ENCODE measurements at places on chromosomes 12 and 14. TPM values are rescaled to one million over a fixed set of nuclear protein-coding genes. Genes with fewer than 3 reads are reported as not detected.
A peak's percentile ranks its signal among the peaks of the same experiment; 100 is the strongest.

Gene RPS6KA5
- 6.0 TPM for total RNA-seq

DNA sequence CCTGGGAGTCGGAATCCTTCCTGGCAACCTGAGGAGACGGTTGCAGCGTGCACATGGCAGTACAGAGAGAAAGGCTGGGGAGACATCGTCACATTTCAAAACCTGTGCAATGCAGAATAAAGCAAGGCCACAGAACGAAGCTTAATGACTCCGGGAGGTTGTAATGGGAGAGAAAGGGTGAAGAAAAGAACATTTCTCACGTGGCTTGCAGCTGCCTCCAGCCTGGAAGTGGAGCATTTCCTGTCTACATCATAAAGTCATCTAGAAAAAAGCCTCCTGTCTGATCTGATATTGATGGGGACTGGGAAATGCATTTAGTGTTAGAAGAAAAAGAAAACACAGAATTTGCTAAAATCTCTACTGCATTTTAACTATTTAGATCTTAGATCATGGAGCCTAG lies 209.3 kb downstream of the TMEM132C start:
- H3K27me3 ChIP-seq: no peaks in the 10 kb centered on the region
- H3K27ac ChIP-seq: no peak overlapping the region
- no peaks in the 10 kb centered on the region for H3K4me1 ChIP-seq
- no peaks in the 10 kb centered on the region for H3K36me3 ChIP-seq
- H3K4me3 ChIP-seq: no peak overlapping the region

Gene NXPH4
- 10.6 TPM for total RNA-seq

DNA sequence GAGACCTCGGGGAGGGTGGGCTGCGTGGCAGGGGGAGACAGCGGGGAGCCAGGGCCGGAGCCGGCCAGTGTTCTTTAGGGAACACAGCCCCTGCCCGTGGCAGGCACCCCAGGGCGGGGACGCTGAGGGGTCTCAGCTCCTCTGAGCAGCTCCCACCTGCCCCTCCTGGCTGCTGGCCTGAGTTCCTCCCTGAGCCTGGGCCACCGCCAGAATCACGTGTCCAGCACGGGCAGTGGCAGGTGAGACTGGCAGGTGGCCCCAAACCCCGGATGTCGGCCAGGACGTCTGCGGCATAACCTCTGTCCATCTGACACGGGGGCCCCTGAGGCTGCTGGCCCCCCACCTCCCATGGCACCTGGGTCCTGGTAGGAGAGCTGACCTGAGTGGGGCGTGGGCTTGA lies 25.1 kb downstream of the NOC4L start:
- H3K4me1 ChIP-seq: no peaks in the 10 kb centered on the region
- H3K36me3 ChIP-seq: no peaks in the 10 kb centered on the region
- no peak overlapping the region for H3K4me3 ChIP-seq
- no peak overlapping the region for H3K27ac ChIP-seq
- no peaks in the 10 kb centered on the region for H3K27me3 ChIP-seq
- no peak for DNase-seq

- H3K27me3 ChIP-seq: no peaks in the 10 kb centered on the region
- no peak overlapping the region for H3K4me3 ChIP-seq
- no peak for DNase-seq
These were observed 62.9 kb downstream of the SAMD4A start for GRCh38 chr14:54629635-54630360.

- no peaks in the 10 kb centered on the region for H3K27me3 ChIP-seq
- no peaks in the 10 kb centered on the region for H3K4me1 ChIP-seq
- no peaks in the 10 kb centered on the region for H3K36me3 ChIP-seq
- DNase-seq: no peak
- no peak overlapping the region for H3K27ac ChIP-seq
These were observed 28.9 kb downstream of the ESR2 start for GRCh38 chr14:64265222-64265621.

DNA sequence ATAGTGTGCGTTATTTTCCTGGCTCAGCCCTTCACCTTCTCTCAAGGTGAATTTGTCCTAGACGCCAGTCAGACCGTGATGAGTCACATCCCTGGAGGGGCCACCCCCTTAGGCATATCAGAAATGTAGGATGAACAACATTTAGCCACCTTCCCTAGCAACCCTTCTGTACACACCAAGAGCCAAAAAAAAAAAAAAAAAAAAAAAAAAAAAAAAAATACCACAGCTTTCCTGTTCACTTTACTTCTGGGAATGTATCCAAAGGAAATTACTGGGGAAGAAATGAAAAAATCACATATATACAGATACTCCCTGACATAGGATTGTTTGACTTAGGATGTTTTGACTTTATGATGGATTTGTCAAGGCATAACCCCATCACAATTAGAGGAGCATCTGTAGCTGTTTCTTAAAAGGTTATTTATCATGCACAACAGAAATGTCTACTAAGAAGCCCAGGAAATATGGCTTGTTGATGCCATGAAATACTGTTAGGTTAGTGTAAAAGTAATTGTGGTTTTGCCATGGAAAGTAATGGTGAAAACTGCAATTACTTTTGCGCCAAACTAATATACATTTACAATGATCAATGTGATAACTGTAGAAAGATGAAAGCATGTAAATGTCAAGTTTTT lies 68.2 kb upstream of the BDKRB2 start:
- H3K27ac ChIP-seq: no peak overlapping the region
- H3K27me3 ChIP-seq: no peaks in the 10 kb centered on the region
- H3K4me3 ChIP-seq: no peak overlapping the region
- DNase-seq: no peak

Gene ERO1A
- 83.4 TPM for total RNA-seq

DNA sequence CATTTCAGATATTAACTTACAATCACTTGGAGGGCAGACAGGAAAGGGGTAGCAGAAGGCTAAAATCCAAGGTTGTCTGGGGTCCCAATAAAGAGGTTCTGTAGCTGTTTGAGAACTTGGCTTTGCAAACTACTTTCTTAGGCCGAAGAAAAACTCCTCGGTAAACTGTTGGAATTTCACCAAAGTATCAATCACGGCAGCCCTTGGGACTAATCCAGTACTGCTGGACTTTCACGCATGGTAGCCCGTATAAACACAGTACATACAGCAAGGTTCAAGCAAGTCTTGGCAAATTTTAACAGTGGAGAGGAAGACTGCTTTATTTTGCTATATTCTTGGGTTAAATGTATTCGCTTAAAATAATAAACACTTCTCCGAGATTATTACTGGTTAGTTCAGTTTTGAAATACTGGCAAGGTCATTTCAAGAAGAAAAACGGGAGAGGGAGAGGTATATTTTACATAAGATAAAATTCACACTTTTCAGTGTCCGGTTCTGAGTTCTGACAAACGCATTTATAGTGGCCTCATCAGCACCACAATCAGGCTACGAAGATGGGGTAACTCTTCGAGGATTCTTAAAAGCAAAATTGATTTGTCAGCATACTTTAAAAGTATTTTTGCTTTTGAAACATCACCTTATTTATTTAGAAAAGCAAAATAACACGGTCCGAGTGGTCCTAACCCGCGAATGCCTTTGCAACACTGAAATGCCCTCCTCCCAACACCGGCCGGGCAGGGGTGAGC lies 1.3 kb downstream of the SETD3 start:
- peak overlapping the region; percentile 69 for H3K27ac ChIP-seq
- no peaks in the 10 kb centered on the region for H3K36me3 ChIP-seq
- H3K27me3 ChIP-seq: no peaks in the 10 kb centered on the region
- peak overlapping the region; percentile 92 for H3K4me3 ChIP-seq
- DNase-seq: no peak

DNA sequence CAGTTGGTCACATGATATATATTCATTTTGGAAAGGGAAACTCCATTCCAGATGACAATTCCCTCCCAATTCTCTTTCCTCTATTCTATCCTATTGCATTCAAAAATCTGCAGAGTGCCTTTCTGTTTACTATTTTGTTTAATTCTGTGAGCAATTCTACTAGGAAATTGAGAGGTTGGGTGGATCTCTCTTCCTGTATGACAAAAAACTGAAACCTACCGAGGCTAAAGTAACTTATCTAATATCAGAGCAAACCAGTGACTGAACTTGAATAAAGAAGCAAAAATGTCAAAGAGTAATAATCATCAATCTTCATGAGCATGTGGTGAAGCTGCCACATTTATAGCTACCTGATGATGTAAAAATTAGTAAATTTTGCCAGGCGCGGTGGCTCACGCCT lies 16.6 kb upstream of the ACTN1 start:
- DNase-seq: no peak
- no peaks in the 10 kb centered on the region for H3K27me3 ChIP-seq
- no peak overlapping the region for H3K4me3 ChIP-seq
- H3K27ac ChIP-seq: no peak overlapping the region
- H3K4me1 ChIP-seq: no peaks in the 10 kb centered on the region

- H3K4me1 ChIP-seq: peaks cover 6% of the 10 kb centered on the region
- no peaks in the 10 kb centered on the region for H3K27me3 ChIP-seq
- no peak overlapping the region for H3K27ac ChIP-seq
- no peak for DNase-seq
These were observed 6.1 kb upstream of the CEP170B start for GRCh38 chr14:104858811-104859426.

- H3K27me3 ChIP-seq: no peaks in the 10 kb centered on the region
- DNase-seq: no peak
- H3K4me3 ChIP-seq: no peak overlapping the region
- H3K36me3 ChIP-seq: no peaks in the 10 kb centered on the region
These were observed 21.2 kb downstream of the DEGS2 start for GRCh38 chr14:100138082-100138787.

Gene TAS2R7
- total RNA-seq: not detected

Gene GLI1
- total RNA-seq: 0.48 TPM

Gene DPPA3
- total RNA-seq: 40.0 TPM

- DNase-seq: no peak
- no peak overlapping the region for H3K4me3 ChIP-seq
- no peaks in the 10 kb centered on the region for H3K27me3 ChIP-seq
- no peak overlapping the region for H3K27ac ChIP-seq
These were observed 536.4 kb downstream of the LRFN5 start for GRCh38 chr14:42143114-42143513.

- H3K4me1 ChIP-seq: no peaks in the 10 kb centered on the region
- H3K4me3 ChIP-seq: no peak overlapping the region
- DNase-seq: no peak
- no peak overlapping the region for H3K27ac ChIP-seq
- no peaks in the 10 kb centered on the region for H3K36me3 ChIP-seq
- no peaks in the 10 kb centered on the region for H3K27me3 ChIP-seq
These were observed 58.0 kb downstream of the TMTC1 start for GRCh38 chr12:29725587-29726320.

GRCh38 chr12:68185598-68185997 lies 26.1 kb upstream of the IFNG start:
- H3K36me3 ChIP-seq: no peaks in the 10 kb centered on the region
- no peaks in the 10 kb centered on the region for H3K4me1 ChIP-seq
- H3K4me3 ChIP-seq: no peak overlapping the region
- H3K27ac ChIP-seq: no peak overlapping the region

- H3K36me3 ChIP-seq: no peaks in the 10 kb centered on the region
- H3K4me1 ChIP-seq: no peaks in the 10 kb centered on the region
These were observed 58.0 kb downstream of the ZNF664 start for GRCh38 chr12:124031058-124031457.

Gene CLEC6A
- not detected for total RNA-seq

DNA sequence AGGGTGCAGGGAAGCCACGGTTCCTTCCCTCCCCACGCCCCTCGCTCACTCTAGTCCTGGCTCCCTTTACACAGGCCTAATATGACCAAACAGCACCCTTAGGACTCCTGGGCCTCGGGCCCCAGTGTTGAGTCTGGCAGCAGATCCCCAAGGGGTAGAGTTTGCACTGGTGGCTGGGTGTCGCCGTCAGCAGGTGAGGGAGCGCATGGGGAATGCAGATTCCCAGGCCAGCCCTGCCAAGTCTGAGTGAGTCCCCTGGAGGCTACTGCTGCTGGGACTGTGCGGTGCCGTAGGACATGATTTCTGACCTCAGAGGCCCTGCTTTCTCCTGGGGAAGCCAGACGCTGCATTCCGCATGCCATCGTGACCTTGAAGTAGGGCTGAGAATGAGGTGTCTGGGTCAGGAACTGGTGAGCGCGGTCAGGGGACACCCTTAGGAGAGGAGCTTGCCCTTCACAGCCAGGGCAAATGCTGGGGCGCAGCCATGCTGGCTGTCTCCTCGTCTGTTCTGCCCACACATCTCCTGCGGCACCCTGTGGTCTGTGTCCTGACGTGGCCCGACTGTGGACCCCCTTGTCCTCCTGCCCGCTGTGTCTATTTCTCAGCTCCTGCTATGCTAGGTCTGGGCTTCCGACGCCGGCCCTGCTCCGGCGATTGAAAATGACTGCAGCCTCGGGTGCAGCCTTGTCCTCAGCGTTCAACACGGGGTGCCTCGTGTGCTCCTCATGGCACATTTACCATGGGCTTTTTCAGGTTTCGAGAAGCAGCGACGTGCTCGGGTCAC lies 37.6 kb upstream of the PRMT8 start:
- no peak overlapping the region for H3K4me3 ChIP-seq
- H3K4me1 ChIP-seq: no peaks in the 10 kb centered on the region
- no peaks in the 10 kb centered on the region for H3K27me3 ChIP-seq
- no peak overlapping the region for H3K27ac ChIP-seq
- H3K36me3 ChIP-seq: no peaks in the 10 kb centered on the region

All from Caco-2 (cell line).